ENCODE measurements at places on chromosomes 12 and 14. TPM values are rescaled to one million over a fixed set of nuclear protein-coding genes. Genes with fewer than 3 reads are reported as not detected.

PNP gene
- total RNA-seq, result 71.2 TPM

RAD9B gene
- 1.1 TPM for total RNA-seq

SIRT4 gene
- total RNA-seq, result 3.9 TPM

MDM2 gene
- total RNA-seq, result 63.2 TPM

ACSS3 gene
- total RNA-seq, result 10.4 TPM
